ENCODE measurements at places on chromosomes 3 and 15.

GRCh38 chr3:121557426-121557934, 10.3 kb upstream of the ARGFX start:
- no peak for DNase-seq

DNA sequence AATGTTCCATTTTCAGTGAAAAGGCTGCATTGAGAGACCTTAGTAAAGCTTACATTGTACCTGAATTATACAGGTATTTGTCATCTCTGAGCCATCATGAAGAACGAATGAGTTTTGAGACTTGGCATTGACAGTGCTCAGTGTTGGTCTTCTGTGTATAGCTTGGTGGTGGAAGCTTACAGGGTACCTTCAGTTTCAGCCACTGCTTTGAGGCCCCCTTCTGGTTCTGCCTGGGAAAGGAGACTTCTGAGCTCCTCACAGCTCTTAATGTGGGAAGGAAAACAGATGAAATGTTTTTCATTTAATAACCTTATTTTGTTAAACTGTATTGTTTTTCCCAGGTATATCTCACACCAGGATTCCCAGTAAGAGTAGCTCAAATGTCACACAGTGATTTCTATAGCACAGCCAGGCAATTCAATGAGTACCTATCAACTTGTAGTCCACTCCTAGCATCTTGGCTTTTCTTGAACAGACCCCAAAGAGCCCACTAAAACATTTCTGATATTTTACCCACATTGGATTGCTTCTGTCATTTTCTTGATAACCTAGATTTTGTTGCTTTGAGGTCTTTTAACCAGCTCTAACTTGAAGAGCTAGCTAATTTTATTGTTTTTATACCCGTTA, 5.6 kb downstream of the SERPINI1 start:
- peak; percentile 79 for DNase-seq

GRCh38 chr3:36701249-36701572, 63.1 kb downstream of the DCLK3 start:
- DNase-seq, result no peak

GRCh38 chr3:100160521-100160920, 46.2 kb upstream of the FILIP1L start:
- DNase-seq, result no peak

DNA sequence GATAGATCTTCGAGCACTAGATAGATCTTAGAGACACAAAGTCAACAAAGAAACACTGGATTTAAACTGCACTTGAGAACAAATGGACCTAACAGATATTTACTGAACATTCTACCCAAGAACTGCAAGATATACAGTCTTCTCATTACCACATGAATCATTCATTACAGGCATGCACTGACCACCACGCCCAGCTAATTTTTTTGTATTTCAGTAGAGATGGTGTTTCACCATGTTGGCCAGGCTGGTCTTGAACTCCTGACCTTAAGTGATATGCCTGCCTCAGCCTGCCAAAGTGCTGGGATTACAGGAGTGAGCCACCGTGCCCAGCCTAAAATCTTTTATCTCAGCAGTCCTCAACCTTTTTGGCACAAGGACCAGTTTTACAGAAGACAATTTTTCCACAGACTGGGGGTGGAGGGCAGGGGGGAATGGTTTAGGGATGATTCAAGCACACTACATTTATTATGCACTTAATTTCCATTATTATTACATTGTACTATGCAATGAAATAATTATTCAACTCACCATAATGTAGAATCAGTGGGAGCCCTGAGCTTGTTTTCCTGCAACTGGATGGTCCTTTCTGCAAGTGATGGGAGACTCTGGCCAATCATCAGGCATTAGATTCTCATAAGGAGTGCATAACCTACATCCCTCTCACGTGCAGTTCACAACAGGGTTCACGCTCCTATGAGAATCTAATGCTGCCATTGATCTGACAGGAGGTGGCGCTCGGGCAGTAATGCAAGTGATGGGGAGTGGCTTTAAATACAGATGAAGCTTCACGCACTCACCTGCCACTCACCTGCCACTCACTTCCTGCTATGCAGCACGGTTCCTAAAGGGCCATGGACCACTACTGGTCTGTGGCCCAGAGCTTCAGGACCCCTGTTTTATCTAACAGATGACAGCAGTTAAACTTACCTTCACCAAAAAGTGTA, 21.7 kb downstream of the CSNK1G1 start:
- DNase-seq, result no peak

DNA sequence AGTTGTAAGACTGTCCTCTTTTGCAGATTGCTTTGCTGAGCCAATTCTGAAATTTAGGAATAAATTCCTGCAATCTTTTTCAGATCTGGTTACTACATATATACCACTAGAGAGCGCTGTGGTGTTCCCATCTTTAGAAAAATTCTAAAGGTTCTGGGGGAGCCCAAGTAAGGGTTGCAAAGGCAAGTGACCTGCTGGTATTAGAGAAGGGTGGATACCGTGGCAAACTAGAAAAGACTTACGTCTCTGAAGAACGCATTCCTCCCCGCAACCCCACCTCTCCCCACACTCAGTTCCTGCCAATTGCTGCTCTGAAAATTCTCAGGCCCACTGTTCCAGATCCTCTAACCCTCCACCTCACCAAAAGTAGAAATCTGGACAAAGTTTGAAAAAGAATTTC, 48.5 kb downstream of the EFHB start:
- peak; percentile 66 for DNase-seq

GRCh38 chr3:48652923-48653715, 9.6 kb downstream of the CELSR3 start:
- DNase-seq, result no peak

DNA sequence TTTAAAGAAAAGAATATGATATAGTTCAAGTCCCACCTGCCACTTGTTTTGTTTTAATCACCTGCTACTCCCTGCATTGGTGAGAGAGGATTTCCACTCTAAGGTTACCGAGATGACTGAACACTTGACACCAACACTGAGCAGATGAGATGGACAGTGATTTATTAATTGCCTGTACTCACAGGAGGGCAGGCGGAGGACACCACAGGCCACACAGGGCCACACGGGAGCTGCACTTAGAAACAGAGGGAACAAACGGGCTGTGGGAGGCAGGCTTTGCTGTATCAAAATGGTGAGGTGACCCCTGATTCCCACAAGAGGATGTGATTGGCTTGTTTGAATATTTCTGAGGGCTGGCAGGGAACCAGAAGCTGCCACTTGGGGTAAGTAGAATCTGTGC, 10.8 kb downstream of the MINAR1 start:
- DNase-seq, result no peak

DNA sequence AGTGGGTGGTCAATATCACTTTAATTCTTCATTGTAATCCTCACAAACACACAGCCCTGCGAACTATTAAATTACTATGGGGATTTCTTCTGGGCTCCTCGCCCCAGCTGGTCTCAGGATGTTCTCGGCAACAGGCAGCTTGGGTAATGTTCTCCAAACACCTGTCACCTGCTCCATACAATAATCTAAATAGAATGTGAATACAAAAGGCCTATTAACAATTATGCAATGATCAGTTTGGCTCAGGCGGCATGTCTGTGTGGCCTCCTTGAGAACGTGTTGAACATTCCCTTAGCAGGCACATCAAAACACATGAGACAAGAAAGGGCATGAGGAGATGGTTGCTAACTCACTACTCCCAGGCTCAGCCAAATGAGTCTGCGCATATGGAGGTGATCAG, 158.6 kb upstream of the KBTBD8 start:
- DNase-seq, result no peak

DNA sequence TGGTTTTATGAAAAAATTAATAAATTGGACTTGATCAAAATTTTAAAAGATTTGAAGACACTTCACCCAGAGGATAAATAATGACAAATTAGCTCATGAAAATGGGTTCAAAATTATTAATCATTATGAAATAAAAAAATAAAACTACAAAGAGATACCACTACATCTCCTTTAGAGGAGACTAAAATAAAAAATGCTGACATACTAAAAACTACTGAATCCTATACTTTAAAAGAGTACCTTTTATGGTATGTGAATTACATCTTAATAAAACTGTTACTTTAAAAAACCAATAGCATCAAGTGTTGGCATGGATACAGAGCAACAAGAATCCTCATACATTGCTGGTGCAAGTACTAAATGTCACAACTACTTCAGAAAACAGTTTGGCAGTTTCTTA, 46.0 kb upstream of the MYRIP start:
- DNase-seq, result no peak

DNA sequence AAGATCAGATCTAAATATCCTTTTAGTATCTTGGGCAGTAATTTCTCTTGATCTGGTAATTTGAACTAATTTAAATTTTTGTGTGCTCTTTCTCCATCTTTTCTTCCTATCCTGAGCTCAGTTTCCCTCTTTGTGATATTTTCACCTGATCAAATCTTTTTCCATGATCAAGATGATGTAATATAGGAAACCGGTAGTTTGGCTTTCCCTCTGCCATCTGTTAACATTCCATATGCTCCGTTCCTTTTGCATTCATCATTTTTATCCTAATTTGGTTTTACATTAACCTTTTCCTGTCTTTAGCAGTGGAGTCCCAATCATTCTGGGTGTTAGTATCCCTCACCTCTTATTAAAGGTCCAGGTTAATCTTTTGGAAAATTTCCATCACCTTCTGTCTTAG, 5.9 kb upstream of the ABHD6 start:
- DNase-seq, result no peak

DNA sequence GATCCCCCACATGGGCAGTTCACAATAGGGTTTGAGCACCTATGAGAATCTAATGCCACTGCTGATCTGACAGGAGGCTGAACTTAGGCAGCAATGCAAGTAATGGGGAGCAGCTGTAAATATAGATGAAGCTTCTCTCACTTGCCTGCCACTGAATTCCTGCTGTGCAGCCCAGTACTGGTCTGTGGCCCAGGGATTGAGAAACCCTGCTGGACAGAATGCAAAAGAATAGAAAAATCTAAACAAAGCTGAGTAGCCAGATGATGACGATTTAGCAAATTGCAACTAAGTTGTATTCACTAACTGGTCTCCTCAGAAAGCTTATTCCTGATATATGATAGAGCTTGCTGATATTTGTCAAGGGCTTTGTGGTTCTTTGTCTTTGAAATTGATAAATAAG, 34.3 kb upstream of the APH1B start:
- no peak for DNase-seq

DNA sequence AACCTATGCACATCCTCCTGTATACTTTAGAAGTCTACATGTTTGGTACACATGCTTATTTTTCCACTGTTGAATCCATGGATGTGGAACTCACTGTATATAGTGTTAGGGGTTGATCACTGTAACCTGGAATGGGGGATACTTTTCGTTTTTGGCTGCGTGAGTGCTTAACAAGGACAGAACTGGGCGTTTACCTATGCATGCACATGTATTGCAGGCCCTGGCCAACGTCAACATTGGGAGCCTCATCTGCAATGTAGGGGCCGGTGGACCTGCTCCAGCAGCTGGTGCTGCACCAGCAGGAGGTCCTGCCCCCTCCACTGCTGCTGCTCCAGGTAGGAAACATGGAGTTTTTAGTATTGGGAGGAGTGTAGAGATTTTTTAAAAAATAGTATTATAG, 2.3 kb downstream of the RPLP1 start:
- no peak for DNase-seq

- no peak for DNase-seq
Measured at GRCh38 chr15:66180531-66181097, 72.9 kb downstream of the MEGF11 start.

DNA sequence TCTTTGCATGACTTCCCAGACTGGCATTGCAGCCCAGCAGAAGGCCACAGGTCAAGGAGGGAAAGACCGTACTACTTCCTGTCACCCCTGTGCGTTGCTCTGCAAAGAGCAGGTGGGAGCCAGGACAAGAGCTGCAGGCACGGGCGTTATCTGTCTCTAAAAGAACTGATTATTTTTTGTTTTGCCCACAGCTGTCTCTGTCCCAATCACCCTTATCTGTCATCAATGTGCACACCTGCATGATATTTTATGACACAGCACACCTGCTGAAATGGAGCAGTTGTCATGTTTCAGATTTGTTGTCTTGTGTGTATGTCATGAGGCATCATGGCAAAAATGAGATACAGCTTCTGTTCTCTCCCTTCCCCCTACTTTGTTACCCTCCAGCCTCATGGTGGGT, 58.8 kb downstream of the SLCO3A1 start:
- no peak for DNase-seq

DNA sequence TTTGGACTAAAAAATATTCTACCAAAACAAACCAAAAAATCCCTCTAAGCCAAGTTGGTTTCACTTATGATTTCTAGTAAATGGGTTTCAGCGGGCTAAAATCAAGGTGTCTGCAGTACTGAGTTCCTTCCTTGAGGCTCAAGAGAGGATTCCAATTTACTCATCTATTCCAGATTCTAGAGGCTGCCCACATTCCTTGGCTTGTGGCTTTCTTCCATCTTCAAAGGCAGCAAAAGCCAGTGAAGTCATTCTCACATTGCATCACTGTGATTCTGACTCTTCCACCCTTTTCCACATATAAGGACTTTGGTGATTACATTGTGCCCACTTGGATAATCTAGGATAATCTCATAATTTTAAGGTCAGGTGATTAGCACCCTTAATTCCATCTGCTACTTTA, 48.1 kb downstream of the DPPA2 start:
- DNase-seq, result no peak

- DNase-seq, result peak; percentile 84
Measured at GRCh38 chr3:170622369-170623159, 36.7 kb upstream of the SLC7A14 start.

DNA sequence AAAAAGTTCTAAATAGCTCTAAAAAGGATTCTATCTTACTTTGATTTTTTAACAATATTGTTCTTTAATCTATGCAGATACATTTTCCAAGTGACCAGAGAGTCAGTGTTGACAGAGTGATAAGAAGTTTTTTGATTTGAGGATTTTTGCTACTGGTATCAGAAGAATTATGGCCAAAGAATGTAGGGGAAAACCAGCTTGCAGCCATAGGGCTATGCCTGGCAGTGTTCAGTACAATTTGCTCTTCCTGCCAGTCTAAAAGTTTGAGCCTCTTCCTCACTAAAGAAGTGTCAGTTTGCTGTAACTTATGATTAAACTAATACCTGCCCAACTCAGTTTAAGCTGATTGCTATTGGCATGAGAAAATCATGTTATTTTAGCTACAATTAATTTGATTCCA, 35.3 kb upstream of the FSIP1 start:
- no peak for DNase-seq

- DNase-seq, result peak; percentile 79
Measured at GRCh38 chr3:171781711-171782127, 28.6 kb downstream of the PLD1 start.

All from globus pallidus (tissue), 1 donor.